ENCODE measurements at places on chromosomes 3 and 15.

DNA sequence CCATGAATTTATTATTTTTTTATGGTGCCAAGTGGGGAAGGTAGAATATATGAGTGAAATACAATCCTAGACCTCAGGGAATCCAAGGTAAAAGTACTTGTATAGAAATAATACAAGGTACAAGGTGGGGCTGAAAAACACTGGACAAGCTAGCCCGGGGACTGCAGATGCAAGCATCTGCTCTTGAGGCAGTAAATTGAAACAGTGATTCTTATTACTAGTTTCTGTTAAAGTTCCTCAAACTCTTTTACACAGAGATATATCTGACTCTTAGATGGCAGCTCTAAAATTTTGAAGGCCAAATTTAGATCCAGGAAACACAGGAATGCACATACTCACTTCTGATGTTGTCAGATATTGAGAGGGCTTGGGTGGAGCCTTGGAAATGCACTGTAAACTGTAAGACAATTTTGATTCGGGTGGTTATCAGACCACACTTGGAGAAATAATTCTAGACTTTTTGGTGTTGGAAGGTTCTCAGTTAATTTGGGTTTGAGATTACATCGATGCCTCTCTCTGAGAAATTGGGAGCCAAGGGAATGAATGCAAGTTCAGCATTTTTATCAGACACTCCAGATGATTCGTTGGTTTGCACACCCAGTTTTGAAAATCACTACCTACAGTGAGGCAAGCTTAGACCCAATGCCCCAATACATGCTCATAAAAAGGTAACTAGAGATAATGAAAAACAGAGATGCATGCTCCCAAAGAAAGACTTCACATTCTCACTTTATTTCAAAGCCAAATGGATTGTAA is 7.3 kb downstream of the TP63 start:
- DNase-seq: no peak

DNA sequence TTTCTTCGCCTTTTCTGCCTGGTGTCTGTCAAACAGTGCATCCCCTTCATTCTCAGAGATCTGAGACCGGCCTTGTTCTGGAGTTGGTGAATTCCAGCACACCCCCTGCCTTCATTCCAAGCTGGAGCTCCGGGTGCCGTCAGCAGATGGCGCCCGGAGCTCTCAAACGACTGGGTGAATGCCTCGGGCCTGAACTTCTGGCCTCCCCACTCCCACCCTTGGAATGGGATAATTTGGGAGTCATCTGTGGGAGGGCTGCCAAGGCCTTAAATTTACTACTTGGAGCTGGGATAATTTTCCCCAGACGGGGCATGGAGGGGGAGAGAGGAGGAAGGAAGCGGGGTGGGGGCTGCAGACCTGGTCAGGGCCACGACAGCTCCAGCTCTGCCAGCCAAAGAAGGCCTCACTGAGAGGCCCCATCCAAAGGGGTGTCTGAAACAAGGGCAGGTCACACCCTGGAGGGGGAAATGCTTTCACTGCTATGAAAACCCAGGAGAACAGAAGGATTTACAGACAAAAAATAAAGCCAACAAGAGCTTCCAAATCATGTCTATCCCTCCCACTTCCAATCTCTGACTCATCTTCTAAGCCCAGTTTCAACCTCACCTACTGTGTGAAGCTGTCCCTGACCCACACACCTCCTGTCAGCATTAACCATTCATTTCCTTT is 187.9 kb downstream of the OPA1 start:
- peak; percentile 76 for DNase-seq

DNA sequence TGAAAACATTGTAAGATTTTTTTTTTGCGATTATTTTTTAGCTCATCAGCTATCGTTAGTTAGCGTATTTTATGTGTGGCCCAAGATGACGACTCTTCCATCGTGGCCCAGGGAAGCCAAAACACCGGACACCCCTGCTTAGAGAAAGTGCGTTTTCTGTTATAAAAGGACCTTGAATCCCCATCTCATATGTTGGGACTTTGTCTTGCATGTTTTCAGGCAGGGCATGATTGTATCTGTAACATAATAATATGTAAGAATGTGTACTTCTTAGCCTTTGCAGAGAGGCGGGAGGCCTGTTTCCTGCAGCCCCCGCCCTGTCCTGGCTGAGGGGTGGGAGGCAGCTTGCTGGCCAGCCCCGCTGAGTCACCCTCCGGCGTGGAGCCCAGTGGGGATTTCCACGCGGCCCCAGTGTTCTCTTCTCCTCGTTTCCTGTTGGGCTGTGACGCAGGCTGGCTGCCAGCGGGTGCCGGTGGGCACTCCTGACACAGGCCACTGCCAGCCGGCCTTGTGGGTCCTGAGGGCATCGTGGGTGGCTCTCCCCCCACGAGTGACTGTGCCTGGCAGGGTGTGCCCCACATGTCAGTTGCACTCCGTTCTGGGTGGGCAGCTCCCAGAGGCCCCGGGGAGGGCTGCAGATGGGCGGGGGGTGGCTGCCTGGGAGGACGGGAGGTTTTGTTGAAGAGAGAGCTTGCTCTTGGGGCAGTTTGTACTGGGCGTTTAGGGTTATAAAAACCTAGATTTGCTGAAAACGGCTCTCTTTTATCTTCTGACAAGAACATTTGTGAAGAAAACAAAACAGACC is 55.6 kb downstream of the SMAD3 start:
- no peak for DNase-seq

DNA sequence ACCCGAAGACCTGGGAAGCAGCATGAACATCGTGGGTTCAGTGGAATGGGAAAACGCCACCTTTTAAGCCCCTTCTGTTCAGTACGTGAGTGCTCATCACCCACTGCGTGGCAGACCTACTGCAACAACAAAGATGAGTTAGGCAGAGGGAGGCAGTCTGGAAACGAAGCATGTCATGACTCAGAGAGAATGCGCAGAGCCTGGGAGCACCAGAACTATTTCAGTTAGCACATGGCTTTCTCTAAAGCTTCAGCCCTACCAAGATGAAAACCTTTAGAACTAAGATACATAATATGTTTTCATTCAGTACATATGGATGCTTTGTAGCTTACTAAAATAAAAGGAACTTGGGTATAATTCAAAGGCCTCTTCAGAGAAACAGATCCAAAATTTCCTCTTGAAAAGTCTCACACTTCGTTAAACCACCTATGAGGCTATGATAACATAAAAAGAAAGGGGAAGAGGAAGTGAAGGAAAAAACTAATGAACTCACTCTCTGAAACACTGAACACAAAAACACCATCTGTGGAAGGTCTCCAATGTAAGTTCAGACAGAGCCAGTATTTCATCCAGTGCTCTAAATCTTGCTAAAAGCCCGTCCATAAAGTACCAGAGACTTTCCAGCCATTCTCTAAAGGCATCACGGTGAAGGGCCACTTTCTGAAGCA is 140.1 kb downstream of the OCA2 start:
- DNase-seq: no peak

DNA sequence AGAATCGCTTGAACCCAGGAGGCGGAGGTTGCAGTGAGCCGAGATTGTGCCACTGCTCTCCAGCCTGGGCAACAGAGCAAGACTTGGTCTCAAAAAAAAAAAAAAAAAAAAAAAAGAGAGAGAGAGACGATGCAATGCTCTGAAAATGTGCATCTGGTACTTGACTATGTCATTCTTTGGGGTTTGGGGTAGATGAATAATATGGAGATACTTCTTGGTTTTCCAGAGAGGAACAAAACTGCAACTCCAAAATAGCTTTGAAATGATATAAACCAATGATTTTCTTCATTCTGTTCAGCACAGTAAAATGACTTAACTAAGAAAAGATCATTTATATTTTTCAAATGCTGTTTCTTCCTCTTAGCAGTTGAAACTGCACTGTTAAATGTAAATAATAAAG is 158.9 kb downstream of the ISL2 start:
- DNase-seq: no peak

GRCh38 chr3:79930196-79930595 is 162.4 kb upstream of the ROBO1 start:
- no peak for DNase-seq

DNA sequence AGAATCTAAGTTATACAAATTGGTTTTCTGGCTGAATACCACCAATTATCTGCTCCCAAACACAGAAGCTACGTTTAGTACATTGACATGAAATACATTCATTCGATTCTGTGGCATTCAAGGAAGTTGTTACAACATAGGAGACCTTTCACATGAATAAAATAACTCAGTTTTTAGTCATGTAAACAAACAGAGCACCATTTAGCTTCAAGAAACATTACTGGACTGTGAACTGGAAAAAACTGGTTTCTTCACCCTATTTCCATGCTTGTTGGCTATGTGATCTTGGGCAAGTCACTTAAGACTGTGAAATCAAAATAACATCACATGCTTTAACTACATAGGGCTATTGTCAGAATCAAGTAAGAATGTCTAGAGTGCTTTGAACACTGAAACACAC is 46.2 kb downstream of the NRG4 start:
- no peak for DNase-seq

DNA sequence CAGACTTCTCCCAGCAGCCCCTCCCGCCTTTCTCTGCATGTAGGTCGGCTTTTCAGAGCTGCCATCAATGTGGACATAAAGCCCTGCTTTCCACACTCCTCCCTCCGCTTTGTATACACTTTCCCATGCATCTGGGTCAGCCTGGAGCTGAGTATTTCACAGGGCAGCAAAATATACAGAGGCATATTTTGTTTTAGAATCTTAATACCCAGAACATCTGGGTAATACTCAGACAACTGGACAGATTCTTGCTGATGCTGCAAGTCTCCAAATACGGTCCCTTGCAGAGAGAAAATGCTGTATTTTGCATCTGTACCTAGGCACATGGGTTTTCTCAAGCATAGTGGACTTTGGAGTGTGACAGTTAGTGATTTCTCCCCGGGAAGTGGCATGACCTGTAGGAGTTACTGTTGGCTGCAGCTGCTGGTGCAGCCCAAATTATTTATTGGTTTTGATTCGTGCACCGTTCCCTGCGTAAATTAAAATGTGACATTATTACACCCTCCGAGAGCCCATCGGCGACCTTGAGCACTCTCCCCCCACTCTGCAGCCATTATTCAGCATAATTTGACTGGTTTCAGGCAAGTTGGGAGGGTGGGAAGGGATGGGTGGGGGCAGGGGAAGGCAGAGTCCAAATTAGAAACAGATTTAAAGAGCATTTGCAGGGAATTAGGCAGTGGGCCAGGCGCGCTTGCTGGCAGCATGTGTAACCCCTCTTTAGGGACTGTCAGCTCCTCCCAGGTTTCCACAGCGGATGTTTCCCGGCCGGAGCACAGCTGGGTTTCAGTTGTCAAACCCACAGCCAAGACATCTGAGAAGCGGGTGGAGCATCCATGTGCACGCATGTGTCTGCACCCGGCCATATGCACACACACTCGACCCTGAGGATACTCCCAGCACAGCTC is 100.8 kb downstream of the CPN2 start:
- no peak for DNase-seq

- DNase-seq: peak; percentile 51
These were observed 12.8 kb downstream of the CFAP100 start for GRCh38 chr3:126407412-126408044.

GRCh38 chr15:76393614-76394013 is 57.0 kb downstream of the ISL2 start:
- no peak for DNase-seq

GRCh38 chr15:80619680-80620079 is 75.4 kb upstream of the ABHD17C start:
- DNase-seq: no peak

DNA sequence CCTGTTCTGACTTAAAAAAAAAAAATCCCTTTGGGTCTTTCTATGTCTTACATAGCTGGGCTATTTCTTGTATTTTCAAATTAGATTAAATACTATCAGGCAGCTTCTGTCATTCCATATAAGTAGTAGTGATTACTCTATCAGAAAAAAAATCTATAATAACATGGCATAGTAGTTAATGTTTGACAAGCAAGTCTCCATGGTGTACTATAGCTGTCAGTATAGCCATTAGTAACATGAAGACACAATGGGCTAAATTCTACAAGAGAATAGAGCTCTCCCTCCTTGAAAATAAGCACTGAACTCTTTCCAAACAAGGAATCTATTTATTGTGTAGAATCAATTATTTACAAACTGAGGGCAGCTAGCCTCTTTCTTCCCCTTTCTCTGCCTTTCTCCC is 19.4 kb upstream of the VEPH1 start:
- no peak for DNase-seq

- DNase-seq: no peak
These were observed 77.0 kb downstream of the LRIG1 start for GRCh38 chr3:66423791-66424190.

DNA sequence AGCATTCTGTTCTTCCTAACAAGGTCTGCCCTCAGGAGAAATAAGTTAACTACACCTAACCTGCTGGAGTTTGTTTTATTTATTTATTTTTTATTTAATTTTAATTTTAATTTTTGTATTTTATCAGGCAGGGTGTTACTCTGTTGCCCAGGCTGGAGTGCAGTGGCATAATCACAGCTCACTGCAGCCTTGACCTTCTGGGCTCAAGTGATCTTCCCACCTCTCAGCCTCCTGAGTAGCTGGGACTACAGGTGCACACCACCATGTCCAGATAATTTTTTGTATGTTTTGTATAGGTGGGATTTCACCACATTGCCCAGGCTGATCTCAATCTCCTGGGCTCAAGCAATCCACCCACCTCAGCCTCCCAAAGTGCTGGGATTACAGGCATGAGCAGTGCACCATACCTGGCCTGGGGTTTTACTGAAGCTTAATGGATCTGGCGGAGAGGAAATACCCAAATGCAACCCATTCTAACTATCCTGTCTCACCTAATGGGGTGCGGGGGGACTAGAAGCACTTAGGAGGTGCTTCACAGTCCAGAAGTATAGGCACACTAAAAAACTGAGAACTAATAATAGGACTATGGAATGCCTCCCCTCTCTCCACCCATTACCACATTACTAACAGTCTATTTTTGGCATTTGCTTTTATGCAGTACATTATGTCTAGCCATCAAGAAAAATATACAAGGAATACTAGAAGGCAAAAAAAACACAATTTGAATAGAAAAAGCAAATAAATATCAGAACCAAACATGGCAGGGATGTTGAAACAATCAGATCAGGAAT is 61.4 kb downstream of the TTBK2 start:
- no peak for DNase-seq

- DNase-seq: no peak
These were observed 60.8 kb downstream of the PLOD2 start for GRCh38 chr3:146100180-146100579.

- no peak for DNase-seq
These were observed 295.3 kb upstream of the SLITRK3 start for GRCh38 chr3:165491487-165491886.

GRCh38 chr3:102162251-102162650 is 272.6 kb upstream of the ZPLD1 start:
- DNase-seq: no peak

DNA sequence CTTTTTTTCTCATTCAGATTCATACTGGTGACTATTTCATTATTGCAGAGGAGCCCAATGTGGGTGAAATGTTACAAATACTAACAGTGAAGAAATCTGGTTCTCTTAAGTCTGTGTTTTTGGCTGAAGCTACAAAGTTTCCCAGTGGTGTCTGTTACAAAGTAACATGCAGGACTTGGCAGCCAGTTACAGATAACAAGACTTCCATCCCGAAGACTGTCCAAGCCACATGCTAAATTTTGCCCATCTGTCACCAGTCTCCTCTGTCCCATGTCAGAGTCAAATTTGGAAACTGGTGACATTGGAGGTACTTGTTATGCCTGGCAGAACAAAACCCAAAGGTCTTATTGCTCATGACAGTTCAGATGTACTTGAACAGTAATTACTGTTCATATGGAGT is 269.2 kb upstream of the GOLIM4 start:
- DNase-seq: no peak
